ENCODE measurements at places on chromosomes 12 and 14.

DNA sequence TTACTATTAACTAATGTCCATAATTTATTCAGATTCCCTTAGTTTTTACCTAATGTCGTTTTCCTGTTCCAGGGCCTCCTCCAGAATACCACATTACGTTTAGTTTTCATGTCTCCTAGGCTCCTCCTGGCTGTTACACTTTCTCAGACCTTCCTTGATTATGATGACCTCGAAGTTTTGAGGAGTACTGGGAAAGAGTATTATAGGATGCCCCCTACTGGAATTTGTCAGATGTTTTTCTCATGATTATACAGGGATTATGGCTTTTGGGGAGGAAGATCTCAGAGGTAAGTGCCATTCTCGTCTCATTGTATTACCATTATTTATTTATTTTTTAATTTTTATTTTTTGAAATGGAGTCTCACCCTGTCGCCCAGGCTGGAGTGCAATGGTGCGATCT, 17.7 kb upstream of the C1S start:
- no peaks in the 10 kb centered on the region for H3K36me3 ChIP-seq
- H3K4me1 ChIP-seq = peaks cover 15% of the 10 kb centered on the region
- peaks cover 6% of the 10 kb centered on the region for H3K27me3 ChIP-seq
- no peak for DNase-seq

- peaks cover 4% of the 10 kb centered on the region for H3K4me1 ChIP-seq
- DNase-seq = no peak
- no peak overlapping the region for H3K27ac ChIP-seq
- peaks cover 14% of the 10 kb centered on the region for H3K27me3 ChIP-seq
These were observed 147.6 kb downstream of the NDUFA12 start for GRCh38 chr12:94855853-94856252.

- no peak overlapping the region for H3K4me3 ChIP-seq
- no peaks in the 10 kb centered on the region for H3K36me3 ChIP-seq
- DNase-seq = no peak
These were observed 25.0 kb downstream of the MFAP5 start for GRCh38 chr12:8637666-8638065.

- H3K4me3 ChIP-seq = no peak overlapping the region
- no peaks in the 10 kb centered on the region for H3K36me3 ChIP-seq
- H3K4me1 ChIP-seq = no peaks in the 10 kb centered on the region
- no peak for DNase-seq
These were observed 438.9 kb downstream of the NAV3 start for GRCh38 chr12:78269620-78270019.

- H3K4me3 ChIP-seq = no peak overlapping the region
- no peaks in the 10 kb centered on the region for H3K36me3 ChIP-seq
- no peak overlapping the region for H3K27ac ChIP-seq
- DNase-seq = no peak
These were observed 4.7 kb upstream of the KRT7 start for GRCh38 chr12:52228366-52228765.

DNA sequence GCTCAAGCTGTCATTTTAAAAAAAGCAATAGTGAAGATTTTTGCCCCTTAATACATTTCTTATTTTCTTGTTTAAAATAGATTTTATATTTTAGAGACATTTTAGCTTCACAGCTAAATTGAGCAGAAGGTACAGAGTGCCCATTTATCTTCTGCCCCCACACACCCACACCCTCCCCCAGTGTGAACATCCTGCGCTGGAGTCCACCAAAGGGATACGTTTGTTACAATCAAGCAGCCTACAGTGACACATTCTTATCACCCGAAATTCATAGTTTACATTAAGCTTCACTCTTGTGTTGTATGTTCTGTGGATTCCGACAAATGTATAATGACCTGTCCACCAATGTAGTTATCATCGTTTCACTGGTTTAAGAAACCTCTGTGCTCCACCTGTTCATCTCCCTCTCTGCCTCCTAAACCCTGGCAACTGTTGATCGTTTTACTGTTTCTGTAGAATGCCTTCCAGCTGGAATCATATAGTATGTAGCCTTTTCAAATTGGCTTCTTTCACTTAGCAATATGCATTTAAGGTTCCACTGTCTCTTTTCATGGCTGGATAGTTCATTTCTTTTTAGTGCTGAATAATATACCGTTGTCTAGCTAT, 91.0 kb upstream of the TRAF3 start:
- peaks cover 11% of the 10 kb centered on the region for H3K4me1 ChIP-seq
- no peak overlapping the region for H3K27ac ChIP-seq

GRCh38 chr14:81275305-81276072, 54.7 kb upstream of the GTF2A1 start:
- H3K27me3 ChIP-seq = peaks cover 19% of the 10 kb centered on the region
- no peak for DNase-seq
- H3K4me1 ChIP-seq = no peaks in the 10 kb centered on the region
- H3K36me3 ChIP-seq = no peaks in the 10 kb centered on the region
- no peak overlapping the region for H3K4me3 ChIP-seq
- H3K27ac ChIP-seq = no peak overlapping the region

- H3K4me1 ChIP-seq = no peaks in the 10 kb centered on the region
- H3K36me3 ChIP-seq = no peaks in the 10 kb centered on the region
- peaks cover 7% of the 10 kb centered on the region for H3K27me3 ChIP-seq
- no peak overlapping the region for H3K4me3 ChIP-seq
- no peak overlapping the region for H3K27ac ChIP-seq
These were observed 97.3 kb upstream of the CPM start for GRCh38 chr12:69030321-69030720.

DNA sequence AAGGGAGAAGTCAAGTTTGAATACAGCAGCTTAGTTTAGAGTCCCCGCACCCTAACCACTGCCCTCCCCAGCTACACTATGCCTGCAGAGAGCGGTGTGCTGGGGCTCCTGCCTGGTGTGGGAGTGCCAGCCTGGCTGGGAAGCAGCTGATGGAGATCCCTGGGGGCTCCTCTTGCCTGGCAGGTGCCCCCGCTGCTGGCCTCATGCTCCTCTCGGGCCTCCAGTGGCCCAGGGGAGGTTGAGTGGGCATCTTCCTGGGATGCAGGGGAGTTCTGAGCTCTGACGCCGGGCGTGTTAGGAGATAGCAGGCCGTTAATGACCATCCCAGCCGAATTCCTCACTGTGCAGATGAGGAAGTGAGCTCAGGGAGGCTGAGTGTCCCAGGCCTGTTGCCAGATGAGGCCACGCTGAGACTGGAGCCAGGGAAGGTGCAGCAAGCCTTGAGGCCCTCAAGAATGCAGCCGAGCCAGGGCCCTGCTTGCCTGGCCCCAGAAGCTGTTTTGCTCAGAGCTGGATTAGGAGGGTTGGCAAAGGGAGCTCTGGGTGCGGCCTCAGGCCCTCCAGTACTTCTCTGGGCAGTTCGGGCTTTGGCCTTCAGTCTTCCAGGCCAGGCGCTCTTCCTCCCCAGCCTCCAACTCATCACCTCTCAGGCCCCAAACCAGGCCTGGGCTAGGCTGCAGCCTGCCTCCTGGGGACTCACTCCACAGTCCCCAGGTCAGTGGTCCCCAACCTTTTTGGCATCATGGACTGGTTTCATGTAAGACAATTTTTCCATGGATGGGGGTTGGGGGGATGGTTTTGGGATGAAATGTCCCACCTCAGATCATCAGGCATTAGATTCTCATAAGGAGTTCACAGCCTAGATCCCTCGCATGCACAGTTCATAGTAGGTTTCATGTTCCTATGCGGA, 6.6 kb upstream of the CYP46A1 start:
- no peak overlapping the region for H3K4me3 ChIP-seq
- H3K27ac ChIP-seq = no peak overlapping the region
- H3K27me3 ChIP-seq = no peaks in the 10 kb centered on the region
- DNase-seq = no peak

- no peak overlapping the region for H3K27ac ChIP-seq
- H3K4me1 ChIP-seq = peaks cover 18% of the 10 kb centered on the region
- peaks cover 2% of the 10 kb centered on the region for H3K27me3 ChIP-seq
- H3K36me3 ChIP-seq = no peaks in the 10 kb centered on the region
These were observed 211.0 kb upstream of the NUDT4 start for GRCh38 chr12:93166541-93167307.

DNA sequence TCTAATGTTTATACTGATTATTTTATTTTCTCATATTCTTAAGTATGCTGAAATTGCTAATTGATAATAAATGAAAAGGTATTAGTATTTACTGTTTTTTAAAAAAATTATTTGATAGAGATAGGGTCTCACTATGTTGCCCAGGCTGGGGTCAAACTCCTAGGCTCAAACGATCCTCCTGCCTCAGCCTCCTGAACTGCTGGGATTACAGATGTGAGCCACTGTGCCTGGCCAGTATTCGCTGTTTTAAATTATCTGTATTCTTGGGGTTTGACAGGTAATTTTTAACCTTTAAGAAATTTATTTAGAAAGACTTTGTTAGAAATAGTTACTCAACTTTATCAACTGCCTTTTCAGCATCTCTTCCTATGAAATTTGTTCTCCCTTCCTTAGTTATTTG, 32.2 kb downstream of the RAN start:
- H3K36me3 ChIP-seq = no peaks in the 10 kb centered on the region
- peaks cover 2% of the 10 kb centered on the region for H3K27me3 ChIP-seq
- no peaks in the 10 kb centered on the region for H3K4me1 ChIP-seq
- no peak overlapping the region for H3K4me3 ChIP-seq

DNA sequence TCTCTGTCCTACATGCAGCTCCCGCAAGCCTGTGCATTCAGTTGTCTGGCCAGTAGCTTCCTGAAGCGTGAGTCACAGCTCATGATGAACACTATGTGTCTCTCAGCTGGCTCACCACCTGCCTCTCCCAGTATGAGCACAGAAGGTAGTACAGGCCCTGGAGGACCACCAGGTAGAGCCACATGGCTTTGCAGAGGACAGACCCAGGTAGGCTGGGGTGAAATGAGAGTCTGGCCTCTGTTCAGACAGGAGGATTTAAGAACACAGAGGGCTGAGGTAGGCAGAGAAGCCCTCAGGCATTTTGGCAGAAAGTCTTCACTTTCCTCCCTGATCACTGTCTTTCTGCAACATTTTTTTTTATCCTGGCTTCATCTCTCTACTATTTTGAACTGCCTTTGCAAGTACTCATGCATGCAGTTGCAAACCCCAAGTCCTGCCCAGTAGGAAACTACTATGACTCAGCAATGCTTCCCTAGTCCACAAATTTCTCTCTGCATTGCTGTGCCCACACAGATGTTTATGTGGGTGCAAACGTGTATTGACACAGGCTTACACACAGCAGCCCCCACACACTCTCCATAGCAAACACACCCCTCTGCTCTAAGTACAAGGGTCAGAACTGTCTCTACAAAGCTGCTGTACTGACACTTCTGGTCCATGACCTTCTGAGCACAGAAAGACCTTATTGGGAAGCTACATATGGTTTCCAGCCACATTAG, 7.2 kb upstream of the SDR9C7 start:
- H3K36me3 ChIP-seq = no peaks in the 10 kb centered on the region
- peaks cover 8% of the 10 kb centered on the region for H3K4me1 ChIP-seq
- no peak overlapping the region for H3K27ac ChIP-seq

DNA sequence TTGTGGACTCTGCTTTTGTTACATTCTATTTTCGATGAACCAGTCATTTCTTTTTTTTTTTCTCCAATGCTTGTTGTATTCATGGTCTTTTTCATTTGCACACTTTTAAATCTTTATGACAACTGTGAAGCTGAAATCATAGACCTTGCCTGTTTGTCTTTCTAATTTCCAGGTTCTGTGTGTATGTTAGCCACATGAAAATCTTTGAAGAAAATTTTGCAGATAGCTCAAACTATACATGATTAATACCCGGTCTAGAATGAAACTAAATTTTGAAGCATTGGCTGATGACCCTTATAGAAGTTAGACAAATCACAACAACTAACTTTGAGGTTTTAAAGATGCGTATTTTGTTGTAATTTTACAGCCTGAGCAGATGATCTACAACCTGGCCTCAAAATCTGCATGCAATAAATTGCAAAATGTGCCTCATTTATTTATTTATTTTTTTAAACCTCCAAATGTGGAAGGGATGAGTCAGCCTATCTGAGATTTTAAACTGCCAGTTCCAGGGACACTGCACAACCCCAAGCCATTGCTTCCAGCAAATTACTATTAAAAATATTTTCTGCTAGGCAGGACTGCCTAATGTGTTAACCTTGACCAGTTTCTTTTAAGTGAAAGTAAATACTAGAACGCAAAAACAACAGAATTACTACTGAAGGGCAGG, 96.3 kb upstream of the NAV3 start:
- no peak overlapping the region for H3K4me3 ChIP-seq
- H3K4me1 ChIP-seq = no peaks in the 10 kb centered on the region
- no peaks in the 10 kb centered on the region for H3K27me3 ChIP-seq
- no peaks in the 10 kb centered on the region for H3K36me3 ChIP-seq
- H3K27ac ChIP-seq = no peak overlapping the region

- H3K4me1 ChIP-seq = peaks cover 94% of the 10 kb centered on the region
- DNase-seq = no peak
- no peaks in the 10 kb centered on the region for H3K27me3 ChIP-seq
- no peak overlapping the region for H3K4me3 ChIP-seq
- H3K36me3 ChIP-seq = peaks cover 40% of the 10 kb centered on the region
- H3K27ac ChIP-seq = peak overlapping the region; percentile 46
These were observed 30.4 kb downstream of the CHST11 start for GRCh38 chr12:104486943-104487819.

- no peak overlapping the region for H3K4me3 ChIP-seq
- H3K4me1 ChIP-seq = peaks cover 73% of the 10 kb centered on the region
- H3K27me3 ChIP-seq = no peaks in the 10 kb centered on the region
- H3K27ac ChIP-seq = peak overlapping the region; percentile 81
- H3K36me3 ChIP-seq = peaks cover 23% of the 10 kb centered on the region
These were observed 15.9 kb downstream of the CDKN1B start for GRCh38 chr12:12733118-12733517.

DNA sequence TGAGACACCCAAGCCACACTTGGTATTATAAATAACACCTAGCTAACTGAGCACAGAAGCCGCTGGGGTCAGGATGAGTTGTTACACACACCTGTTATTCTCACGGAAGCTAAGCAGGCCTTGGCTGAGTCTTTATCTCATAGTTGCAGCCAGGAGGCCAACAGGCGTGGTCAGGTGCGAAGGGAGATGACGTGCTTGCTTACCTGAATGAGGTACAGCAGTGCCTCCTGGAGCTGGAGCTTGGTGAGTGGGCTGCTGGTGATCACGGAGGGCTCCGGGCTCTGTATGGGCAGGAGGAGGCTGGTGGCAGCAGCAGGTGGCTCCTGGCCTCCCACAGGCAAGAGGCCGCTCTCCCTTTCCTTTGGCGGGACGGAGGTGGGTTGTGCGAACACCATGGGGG, 30.4 kb upstream of the CACNA2D4 start:
- no peak overlapping the region for H3K4me3 ChIP-seq
- peaks cover 34% of the 10 kb centered on the region for H3K36me3 ChIP-seq
- no peaks in the 10 kb centered on the region for H3K27me3 ChIP-seq
- no peak overlapping the region for H3K27ac ChIP-seq
- DNase-seq = no peak

DNA sequence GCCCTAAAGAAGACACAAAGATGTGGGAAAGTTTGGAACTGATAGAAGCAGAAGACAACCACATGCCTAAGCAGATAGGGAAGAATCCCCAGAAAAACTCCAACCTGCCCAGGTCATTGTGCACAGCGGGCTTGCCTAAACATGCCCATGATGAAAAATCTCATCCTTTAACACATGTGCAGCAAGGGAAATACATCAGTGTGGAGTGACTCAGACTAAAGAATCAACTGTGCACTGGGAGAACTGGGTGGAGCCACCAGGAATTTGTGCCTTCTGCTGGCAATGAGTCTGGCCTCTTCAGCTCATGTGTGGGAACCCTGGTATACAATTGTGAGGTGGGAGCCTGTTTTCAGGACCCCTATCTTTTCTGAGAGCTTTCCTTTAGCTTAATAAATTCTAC, 398.5 kb downstream of the FSCB start:
- DNase-seq = no peak
- H3K27me3 ChIP-seq = no peaks in the 10 kb centered on the region
- H3K4me3 ChIP-seq = no peak overlapping the region
- H3K27ac ChIP-seq = no peak overlapping the region
- no peaks in the 10 kb centered on the region for H3K36me3 ChIP-seq

GRCh38 chr12:24889411-24889810, 59.5 kb downstream of the BCAT1 start:
- H3K4me3 ChIP-seq = no peak overlapping the region
- no peaks in the 10 kb centered on the region for H3K36me3 ChIP-seq
- no peaks in the 10 kb centered on the region for H3K4me1 ChIP-seq
- no peaks in the 10 kb centered on the region for H3K27me3 ChIP-seq
